Vagina (tissue), 2 donors: ENCODE measurements at places on chromosomes 1 and 21.

GRCh38 chr1:90723590-90724108 lies 6.5 kb upstream of the BARHL2 start:
- DNase-seq: no peak

DNA sequence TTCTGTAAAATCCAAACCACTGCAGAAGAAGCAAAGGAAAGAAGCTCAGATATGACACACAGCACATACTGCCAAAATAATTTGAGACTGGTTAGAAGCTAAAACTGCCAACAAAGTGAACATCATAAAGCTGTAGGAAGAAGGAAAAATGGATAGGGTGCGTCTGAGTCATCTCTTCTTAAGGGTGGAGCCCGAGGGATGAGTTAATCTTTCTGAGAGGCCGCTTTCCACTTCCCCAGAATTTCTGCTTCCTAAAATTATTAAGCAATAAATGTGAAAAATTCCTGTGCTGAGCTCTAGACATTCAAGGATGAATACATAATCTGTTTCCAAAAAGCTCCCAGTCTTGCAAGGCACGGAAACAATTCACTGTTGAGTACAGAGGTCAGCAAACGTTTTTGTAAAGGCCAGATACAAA lies 20.1 kb downstream of the PPT1 start:
- no peak for DNase-seq

DNA sequence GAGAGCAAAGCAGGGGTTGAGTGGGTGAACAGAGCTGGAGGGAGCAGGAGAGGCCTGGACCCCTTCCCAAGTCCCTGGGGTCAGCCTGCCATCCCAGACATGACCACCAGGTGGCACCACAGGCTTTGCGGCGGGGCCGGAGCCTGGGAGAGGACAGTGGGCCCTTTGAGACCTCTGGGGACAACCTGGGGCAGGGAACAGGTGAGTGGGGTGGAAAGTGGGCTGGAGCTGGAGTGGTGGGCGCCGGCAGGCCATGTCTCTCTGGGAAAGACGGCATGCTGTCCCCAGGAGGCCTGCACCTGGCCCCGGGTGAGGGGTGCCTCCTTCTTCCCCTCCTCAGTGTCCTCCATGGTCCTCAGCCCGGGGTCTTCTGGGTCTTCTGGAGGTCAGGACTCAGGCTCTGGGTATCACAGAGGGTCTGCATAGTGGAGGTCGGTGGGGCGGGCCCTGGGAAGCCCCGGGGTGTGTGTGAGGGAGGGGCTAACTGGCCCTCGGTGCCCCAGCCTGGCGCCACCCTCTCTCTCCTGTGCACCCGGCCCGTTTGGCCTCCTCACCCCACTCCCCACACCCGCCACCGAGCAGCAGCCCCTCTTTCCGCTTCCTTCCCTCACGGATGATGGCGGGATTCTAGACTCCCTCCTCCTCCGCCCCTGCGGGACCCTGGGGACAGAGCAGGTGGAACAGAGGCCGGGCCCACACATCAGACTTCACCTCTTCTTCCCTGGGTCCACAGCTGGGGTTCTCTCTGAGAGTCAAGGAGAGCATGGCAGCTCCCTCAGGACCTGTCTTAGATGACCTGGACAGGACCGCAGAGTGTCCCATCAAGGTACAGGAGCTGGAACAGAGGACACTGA lies 28.5 kb upstream of the PKP1 start:
- peak; percentile 80 for DNase-seq

DNA sequence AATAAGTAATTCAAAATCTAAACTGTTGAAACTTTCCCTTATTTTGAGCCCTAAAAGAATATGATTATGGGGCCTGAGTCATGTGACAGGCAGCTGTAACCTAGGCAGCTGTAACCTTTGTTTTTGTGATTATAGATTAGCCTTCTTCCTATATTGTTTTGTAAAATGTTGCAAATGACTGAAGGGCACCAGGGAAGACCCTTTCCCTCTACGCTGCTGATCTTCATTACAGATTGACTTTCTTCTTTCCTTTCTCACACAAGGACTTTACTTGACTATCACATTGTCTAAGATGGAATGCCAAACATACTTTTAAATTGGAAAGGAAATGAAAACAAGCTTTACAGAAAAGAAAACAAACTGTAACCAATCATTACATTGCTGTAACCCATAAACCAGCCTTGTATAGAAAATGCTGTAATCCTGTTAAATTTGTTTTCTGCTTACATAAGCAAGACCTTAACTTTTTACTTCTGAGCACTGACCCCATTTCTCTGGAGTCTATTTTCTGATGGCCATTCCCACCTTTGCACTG lies 242.2 kb downstream of the RGS7 start:
- DNase-seq: no peak

- no peak for DNase-seq
These were observed 57.5 kb upstream of the PRDM2 start for GRCh38 chr1:13642306-13643004.

DNA sequence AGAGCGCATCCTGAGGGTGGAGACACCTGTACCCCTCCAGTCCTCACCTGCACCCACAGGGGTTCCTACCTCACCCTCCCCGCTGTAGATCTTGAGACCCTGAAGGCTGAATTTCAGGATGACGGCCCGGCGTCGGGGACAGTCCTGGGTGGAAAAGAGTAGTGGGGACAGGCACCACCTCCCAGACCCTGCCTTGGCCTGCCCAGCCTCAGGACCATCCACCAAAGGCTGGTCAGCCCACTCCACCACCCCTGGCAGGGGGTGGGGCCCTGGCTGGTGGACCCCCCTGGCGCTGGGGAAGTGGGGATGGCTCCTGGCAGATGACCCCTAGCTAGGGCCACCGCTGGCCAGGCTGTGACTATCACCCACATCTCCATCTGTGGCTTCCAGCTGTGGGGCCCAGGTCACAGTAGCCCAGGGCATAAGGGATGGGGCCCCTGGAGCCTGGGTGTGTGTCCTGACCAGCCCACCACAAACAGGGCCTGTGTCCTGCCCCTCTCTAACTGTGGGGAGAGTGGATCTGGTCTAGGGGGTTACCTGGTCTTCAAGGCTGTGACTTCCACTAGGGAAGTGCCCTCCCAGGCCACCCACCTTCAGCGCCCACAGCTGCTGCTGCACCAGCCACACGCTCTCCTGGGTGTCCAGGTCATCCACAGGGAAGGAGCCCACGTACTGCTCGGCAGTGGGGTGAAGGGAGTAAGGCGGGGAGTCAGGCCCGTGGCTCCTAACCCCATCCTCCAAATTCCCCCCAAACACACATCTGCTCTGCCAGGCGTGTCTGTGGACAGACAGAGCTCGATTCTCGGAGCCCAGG lies 5.4 kb downstream of the SH2D5 start:
- DNase-seq: no peak

GRCh38 chr1:192489748-192490147 lies 85.8 kb upstream of the RGS1 start:
- no peak for DNase-seq

GRCh38 chr21:46128106-46128932 lies 27.1 kb downstream of the FTCD start:
- DNase-seq: no peak

DNA sequence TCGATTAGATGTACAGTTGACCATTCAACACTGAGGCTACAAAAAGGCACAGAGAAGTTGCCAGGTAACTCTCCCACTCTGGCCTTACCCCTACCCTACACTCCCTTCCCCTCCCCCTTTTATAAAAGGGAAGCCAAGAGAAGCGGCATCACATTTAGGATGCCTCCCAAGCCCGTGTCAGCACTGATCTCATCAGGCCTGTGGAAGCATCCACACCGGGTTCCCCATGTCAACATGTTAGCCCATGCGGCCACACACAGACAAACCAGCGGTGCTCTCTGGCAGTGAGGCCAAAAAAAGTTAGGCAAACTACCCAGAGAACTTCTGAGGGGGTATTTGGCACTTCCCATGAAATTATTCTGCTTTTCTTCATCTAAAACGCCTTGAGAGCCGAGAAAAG lies 29.9 kb downstream of the BCAR3 start:
- DNase-seq: no peak

- DNase-seq: no peak
These were observed 41.7 kb downstream of the UTP25 start for GRCh38 chr1:209869291-209870149.

DNA sequence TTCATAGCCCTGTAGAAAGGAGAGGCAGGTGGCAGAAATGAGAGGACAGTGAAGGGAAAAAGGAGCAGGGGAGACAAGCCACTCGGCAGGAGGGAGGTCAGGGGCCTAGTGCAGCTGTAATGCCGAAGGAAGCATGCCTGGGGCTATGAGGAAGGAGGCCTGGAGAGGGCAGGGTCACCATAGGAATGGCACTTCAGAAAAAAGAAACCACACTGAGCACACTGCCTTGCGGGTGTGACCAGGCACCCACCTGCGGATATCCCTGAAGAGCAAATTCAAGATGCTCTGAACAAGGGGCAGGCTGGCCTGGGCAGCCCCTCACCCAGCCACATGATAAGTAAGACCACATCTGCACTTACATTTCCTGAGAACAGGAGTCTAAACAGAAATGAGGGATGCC lies 104.7 kb downstream of the JAK1 start:
- no peak for DNase-seq

DNA sequence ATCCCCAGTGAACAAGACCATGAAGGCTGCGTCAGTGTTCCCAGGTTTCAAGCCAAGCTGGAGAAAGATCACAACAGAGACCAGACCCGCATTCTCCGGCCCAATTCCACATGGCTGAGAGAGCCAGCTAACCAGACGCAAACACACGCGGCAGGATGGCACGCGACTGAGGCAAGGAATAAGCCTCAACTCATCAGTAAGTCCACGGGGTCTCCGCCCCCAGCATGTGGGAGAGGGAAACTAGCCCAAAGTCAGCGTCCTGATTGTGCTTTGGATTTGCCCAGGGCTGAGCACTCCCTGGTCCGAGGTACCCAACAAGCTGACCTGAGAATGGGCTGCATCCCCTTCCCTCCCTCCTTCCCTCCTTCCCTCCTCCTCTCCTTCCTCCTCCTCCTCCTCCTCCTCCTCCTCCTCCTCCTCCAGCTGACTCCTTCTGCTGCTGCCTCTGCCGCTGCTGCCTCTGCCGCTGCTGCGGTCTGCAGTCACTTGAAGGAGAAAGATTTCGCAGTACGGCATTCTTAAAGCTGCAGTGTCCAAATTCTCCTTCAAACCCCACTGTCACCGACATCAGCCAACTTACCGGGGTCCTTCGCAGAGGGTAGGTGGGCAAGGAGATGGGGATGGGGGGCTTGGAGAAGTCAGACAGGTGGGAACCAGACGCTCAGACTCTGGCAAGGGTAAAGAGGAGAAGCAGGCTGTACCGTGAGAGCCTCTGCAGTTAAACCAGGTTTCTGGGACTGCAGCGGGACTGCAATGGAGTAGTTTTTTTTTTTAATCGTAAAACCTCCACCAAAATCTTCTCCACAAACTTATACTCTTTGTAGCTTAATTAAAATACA lies 33.0 kb upstream of the H6PD start:
- no peak for DNase-seq
